ENCODE measurements at places on chromosomes 6 and 20.

GRCh38 chr20:15567219-15567618 is 1006.0 kb downstream of the KIF16B start:
- DNase-seq = no peak

- DNase-seq = no peak
These were observed 14.0 kb downstream of the TSPYL4 start for GRCh38 chr6:116239856-116240255.

DNA sequence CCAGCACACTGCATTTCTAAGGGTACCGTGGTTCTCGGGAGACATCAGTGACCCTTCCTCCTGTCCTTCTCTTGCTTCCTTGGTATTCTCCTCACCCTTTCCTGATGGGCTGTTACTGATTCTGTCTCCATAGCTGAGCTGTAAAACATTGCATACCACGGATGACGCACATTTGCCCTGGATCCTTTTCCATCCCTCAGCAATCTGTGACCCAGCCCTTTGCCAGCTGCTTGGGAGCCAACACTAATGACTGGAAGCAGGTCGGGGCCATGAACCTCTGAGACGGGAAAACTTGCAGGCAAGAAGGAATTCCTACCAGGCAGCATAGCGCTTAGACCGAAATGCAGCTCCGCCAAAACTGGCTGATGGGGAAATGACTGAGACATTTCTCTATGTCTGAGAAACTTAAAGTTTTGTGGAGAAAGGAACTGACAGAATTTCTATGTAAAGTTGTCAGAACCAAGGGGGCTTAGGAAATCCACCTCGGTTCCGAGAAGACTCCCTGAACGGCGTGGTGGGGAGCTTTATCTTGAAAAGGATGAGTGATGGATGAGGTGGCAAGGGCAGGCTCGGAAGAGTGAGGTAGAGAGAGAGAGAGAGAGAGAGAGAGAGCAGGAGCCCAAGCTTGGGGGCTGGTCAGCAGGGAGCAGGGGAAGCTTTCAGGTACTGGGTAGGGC is 19.2 kb downstream of the TUBB2B start:
- DNase-seq = no peak

- DNase-seq = no peak
These were observed 5.7 kb upstream of the USP49 start for GRCh38 chr6:41900861-41901260.

- peak; percentile 67 for DNase-seq
These were observed 18.4 kb downstream of the LAMA4 start for GRCh38 chr6:112235956-112236355.

GRCh38 chr20:59455402-59456341 is 148.7 kb upstream of the PHACTR3 start:
- DNase-seq = no peak

GRCh38 chr6:82364087-82365015 is 734 bp downstream of the TPBG start:
- no peak for DNase-seq

DNA sequence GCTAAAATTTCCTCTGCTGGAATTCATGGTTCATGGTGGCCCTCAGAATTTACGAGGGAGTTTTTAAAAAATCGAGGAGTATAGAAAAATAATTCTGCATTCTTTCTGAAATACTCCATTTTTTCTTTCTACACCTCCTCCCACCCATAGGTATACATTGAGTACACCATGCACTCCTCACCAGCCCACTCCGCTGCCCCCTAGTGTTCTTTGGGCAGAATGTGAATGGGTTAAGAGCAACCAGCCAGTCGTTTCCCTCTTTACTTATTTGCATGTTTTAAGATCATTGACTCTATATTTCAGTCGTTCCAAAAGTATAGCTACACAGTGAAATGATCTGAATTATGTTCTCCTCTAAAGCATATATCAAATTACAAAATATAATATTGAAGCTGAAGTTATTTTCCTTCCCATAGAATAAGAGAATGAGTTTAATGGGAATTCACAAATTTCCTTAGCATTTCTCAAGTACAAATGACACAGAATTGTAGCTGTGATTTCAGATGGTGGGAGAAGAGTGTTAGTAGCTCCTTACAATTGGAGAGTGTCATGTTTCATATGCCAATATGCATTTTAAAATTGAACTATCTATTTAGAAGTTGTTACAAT is 977.7 kb upstream of the SLC35B3 start:
- no peak for DNase-seq

DNA sequence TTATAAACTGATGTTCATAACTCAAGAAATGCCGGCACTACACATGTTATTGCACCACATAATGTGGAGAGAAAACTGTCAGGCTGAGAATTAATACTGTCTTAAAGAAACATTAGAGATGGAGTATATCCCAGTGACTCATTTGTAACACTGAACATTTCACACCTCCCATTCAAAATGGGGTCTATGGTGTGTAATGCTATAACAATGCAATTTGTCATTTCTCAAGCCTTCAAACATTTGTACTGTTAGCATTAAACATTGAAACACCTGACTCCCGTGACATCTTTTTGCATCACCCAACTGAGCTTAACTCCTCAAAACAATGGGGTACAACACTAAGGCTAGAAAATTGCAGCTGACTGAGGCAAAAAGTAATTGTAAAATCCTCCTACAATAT is 151.7 kb downstream of the DST start:
- no peak for DNase-seq
